Activated T-helper 17 cell treated with anti-CD3 and anti-CD28 coated beads, Interleukin-2, amount 50 U/mL, for 72 hours (primary cell): ENCODE measurements at places on chromosomes 6 and 20. TPM values are rescaled to one million over a fixed set of nuclear protein-coding genes. Genes with fewer than 3 reads are reported as not detected.

CDK19 gene
- total RNA-seq = 39.8 TPM

EPB41L2 gene
- total RNA-seq = 49.3 TPM

DNA sequence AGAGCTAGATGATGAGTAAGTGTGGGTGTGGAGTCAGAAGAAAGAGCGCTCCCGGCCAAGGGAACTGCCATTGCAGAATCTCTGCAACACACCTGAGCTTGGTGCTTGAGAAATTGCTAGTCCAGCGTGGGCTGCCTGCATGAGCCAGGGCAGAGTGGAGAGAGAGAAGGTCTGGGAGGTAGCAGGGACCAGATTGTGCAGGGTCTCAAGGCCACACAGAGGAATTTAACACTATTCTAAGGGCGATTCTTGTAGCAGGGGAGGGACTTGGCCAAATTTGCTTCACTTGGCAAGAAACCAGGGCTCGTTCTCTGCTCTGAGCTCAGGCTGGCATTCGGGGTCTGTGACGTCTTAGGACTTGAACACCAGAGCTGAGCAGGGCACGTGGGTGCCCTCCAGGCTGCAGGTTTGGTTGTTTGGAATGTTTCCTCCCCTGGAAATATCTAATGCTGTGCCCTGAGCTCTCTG, 53.5 kb downstream of the BCAS4 start:
- no peak for ATAC-seq

LIME1 gene
- 9.8 TPM for total RNA-seq

DNA sequence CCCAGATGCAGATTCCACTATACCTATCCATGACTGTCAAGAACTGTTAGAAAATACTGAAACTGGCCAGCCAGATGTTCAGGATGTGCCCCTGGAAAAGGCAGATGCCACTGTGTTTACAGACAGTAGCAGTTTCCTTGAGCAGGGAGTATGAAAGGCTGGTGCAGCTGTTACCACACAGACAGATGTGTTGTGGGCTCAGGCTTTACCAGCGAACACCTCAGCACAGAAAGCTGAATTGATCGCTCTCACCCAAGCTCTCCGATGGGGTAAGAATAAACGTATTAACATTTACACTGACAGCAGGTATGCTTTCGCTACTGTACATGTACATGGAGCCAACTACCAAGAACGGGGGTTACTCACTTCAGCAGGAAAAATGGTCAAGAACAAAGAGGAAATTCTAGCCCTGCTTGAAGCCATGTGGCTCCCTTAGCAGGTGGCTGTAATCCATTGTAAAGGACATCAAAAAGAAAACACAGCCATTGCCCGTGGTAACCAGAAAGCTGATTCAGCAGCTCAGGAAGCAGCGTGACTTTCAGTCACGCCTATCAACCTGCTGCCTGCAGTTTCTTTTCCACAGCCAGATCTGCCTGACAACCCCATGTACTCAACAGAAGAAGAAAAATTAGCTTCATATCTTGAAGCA, 459.7 kb upstream of the HTR1E start:
- ATAC-seq = no peak

- ATAC-seq = no peak
Measured at GRCh38 chr6:71608646-71609045, 277.7 kb upstream of the RIMS1 start.

DNA sequence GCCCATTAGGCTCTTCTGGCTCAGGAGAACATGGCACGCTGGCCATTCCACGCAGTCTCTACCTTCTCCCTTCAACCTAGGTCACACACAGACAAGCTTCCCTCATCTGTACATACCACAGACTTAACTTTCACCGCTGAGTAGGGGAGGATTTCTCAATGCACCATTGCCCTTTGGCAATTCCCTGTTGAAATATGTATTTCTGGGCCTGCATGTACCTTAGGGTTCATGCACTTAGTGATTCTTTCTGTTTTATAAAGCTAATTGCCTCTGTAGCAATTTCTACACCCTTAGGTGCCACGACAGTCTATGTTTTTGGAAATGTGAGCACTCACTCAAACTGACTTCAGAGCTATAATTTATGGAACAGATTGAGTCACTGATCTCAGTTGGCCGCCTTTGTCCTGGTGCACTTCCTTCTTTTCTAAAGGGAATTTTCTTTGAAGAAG, 253.8 kb upstream of the PRDM1 start:
- ATAC-seq = no peak

DNA sequence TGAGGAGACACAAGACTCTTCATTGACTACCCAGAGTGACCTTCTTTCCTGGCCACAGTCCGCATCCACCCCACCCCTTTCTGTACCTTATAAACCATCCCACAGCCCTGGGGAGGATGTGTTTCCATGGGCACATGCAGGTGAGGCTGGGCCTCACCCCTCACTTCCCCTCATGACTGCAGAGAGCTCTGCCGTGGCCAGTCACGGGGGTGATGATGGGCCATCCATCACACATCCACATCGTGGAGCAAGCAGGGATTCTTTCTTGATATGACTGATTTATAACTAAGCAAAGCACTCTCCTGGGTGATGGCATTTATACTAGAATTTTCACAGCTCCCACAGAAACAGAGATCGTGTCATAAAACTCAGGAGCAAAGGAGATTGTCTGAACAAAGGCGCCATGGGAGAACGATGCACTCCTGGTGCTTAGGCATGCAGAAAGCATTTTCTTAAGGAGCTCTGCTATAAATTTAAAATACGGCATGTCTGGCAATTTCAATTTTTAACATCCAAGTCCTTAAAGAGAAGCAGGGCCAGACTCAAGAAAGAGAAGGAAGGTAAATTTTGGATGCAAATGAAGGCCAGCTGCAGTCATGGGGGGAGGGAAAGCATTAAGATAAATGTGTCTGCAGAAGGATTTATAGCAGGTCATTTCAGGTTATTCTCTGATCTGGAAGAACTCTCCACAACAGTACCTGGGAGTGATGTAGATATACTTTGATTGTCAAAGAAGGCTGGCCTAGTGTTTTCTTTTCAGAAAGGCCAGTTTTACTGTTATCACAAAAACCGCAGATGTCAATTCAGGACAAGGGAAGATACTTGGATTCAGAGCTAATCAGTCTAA, 777.0 kb downstream of the C6orf118 start:
- no peak for ATAC-seq

ADGRF5 gene
- not detected for total RNA-seq

GRCh38 chr6:79170959-79171358, 63.5 kb downstream of the HMGN3 start:
- no peak for ATAC-seq

DNA sequence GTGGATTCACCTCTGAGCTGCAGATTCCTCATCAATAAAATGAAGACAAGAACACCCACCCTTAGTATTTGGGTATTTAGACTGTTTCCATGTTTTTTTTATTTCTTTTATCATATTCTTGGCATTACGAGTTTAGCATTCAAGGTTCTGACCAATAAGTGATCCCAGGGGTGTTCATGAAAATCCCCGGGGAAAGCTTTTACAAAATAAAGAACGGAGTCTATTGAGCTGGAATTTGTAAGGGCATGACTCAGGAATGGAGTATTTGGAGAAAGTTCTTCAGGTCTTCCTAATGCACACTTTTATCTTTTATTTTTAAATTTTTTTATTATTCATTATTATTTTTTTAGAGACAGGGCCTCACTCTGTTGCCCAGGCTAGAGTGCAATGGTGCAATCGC, 19.4 kb upstream of the TOX2 start:
- ATAC-seq = no peak

DNA sequence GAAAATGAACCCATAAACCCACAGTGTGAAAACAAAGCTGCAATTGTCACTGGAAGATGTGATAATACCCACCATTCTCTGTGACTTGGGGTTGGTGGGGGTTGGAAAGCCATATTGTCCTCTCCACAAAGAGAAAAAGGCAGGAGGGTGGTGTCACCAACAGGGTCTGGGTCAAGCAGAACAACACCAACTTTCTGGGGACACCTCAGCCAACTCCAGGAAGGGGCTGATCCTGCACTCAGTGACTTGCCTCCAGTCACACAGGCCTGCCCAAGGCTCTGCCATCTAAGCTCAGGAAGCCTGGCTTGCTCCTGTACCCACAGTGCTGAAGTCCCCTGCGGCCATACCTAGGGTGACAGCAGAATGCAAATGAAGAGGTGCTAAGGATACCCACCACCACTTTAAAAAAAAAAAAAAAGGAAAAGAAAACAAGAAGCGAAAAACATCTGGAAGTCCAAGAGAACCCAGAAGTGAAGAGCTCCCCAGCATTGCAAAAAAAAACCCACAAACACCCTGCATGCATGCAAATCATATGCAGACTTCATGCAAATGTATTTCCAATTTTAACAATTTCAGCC, 110.6 kb downstream of the PREX1 start:
- no peak for ATAC-seq

DNA sequence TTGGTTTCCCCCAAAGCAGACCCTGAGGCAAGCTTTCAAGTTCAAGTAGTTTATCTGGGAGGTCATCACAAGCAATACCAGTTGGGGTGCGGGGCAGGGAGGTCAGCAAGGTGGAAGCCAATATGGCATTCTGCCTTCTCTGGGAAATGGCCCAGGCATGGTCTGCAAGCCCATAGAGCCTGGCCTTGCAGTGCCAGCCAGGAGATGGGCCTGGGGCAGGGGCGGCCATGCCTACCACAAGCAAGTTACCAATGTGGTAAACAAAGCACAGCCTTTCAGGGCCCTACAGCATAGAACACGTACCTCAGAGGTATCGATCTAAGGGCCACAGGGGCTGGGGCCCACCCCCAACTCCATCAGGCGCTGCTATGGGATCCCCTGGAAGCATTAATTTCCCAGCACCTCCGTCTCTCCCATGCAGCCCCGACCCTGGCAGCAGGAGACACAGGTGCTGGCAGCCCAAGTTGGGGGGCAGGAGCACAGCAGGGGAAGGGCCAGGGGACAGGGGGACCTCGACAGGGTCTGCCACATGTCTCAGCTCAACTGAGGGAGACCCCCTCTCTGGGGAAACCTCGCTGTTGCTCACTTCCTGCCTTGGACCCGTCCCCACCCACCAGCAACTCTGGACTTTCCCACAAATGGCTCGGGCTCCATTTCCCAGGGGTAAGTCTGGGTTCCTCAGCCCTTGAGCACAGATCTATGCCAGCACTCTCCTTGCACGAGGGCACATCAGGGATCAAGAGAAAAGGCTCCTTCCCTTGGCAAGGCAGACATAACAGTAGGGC, 369.0 kb downstream of the PREX1 start:
- ATAC-seq = no peak

- no peak for ATAC-seq
Measured at GRCh38 chr6:37987559-37987958, 168.0 kb downstream of the ZFAND3 start.

GRCh38 chr6:44496665-44497369, 109.3 kb downstream of the CDC5L start:
- ATAC-seq = no peak

DNA sequence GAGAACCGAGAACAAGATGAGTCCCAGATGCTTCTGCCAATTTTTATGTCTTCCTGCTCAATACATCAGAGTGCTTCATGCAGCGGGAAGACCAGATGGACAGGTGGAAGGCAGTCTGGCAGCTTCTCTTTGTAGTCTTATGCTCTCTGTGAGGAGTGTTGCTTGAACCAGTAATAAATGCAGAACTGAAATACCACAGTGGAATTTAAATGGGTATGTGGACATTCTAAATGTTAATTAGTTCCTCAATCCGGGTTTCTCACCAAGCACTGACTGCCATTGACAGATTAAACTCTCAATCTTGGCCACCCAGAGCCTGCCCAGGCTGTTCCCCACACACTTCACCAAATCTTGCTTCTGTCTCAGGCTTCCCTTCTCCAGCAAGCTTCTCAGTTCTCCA, 695.5 kb upstream of the CHD6 start:
- no peak for ATAC-seq

DNA sequence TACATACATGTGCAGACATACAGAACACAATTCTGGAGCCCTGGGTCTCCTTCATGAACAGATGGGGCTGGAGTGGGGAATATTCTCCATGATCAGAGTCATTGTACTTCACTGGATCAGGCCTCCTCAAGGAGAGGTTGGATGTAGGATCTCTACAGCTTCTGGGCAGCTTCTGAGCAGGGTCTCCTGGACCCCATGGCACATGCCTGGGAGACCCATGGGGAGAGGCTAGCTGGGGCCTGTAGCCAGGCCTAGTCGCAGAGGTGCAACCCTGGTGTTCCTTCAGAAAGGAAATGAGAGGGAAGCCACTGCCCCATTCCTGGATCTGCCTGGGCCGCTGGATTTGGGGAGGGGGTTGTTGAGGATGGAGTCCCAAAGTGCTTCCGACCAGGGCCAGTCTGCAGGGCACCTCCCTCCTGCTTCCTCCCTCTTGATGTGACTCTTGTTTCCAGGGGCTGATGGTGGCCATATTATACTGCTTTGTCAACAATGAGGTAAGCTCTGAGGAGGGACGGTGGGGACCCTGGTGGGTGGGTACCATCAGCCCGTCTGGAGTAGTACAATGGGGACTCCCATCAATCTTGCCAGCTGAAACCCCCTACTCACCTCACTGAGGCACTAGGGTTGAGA, 31.8 kb downstream of the GLP1R start:
- no peak for ATAC-seq

- no peak for ATAC-seq
Measured at GRCh38 chr20:50579511-50579910, 69.3 kb downstream of the PTPN1 start.

PNPLA1 gene
- not detected for total RNA-seq
